WERI-Rb-1 (cell line): ENCODE measurements at places on chromosomes 11 and 22.
A peak's percentile ranks its signal among the peaks of the same experiment; 100 is the strongest.

- no peak for DNase-seq
Measured at GRCh38 chr22:30309951-30310741, 16.6 kb downstream of the TBC1D10A start.

GRCh38 chr11:111735262-111736116, 30.7 kb downstream of the PPP2R1B start:
- DNase-seq: no peak

GRCh38 chr22:48498526-48499331, 1328.9 kb downstream of the BRD1 start:
- no peak for DNase-seq

- no peak for DNase-seq
Measured at GRCh38 chr11:62547691-62548281, 1.2 kb upstream of the AHNAK start.

DNA sequence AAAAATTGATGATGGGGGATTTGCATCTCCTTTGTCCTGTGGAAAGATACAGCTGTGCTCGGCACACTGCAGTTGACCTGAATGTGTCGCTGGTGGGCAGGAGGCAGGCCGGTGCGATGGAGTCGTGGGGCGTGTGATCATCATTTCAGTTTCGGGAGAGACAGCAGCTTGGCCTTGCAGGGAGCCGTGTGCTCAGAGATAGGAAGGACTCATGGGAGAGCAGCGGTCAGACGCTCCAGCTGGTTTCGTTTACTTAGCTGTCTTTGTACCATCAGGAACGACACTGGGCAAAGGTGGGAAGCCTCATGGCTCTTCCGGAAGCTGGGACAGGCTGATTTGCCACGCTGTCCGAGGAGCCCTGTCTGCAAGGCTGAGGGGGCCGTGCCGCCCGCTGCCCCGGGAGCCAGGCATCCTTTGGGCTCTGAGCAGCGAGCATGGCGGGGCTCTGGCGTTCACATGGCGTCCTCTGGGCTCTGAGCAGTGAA, 32.7 kb downstream of the GRAMD4 start:
- no peak for DNase-seq

DNA sequence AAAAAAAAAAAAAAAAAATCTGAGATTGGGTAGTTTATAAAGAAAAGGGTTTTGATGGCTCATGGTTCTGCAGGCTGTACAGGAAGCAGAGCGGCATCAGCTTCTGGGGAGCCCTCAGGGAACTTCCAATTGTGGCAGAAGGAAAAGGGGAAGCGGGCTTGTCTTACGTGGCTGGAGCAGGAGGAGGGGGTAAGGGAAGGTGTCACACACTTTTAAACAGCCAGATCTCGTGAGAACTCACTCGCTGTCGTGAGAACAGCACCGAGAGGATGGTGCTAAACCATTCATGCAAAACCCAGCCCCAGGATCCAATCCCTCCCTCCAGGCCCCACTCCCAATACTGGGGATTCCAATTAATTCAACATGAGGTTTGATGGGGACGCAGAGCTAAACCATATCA, 806.2 kb downstream of the TBC1D22A start:
- DNase-seq: no peak

- DNase-seq: no peak
Measured at GRCh38 chr11:44837661-44838060, 110.9 kb downstream of the TSPAN18 start.

GRCh38 chr11:40921246-40921645, 538.2 kb downstream of the LRRC4C start:
- no peak for DNase-seq

DNA sequence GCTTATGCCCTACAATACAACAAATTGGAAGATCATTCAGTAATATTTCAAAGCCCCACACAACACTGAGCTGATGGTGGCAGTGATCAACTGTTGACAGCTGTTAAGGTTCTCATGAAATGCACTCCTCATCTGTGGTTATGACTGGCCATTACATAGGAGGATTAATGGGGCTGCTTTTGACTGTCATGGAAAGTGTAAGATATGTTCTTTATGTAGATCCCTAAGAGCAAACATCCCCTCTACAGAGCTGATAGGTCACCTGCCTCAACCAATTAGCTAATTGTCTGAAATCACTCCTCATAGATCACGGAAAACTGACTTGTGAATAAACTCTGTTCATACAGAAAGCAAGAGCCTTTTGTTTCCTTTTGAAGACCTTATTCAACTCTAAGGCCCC, 78.1 kb downstream of the GAB2 start:
- no peak for DNase-seq

- DNase-seq: no peak
Measured at GRCh38 chr11:85945296-85945695, 90.1 kb downstream of the CCDC83 start.

DNA sequence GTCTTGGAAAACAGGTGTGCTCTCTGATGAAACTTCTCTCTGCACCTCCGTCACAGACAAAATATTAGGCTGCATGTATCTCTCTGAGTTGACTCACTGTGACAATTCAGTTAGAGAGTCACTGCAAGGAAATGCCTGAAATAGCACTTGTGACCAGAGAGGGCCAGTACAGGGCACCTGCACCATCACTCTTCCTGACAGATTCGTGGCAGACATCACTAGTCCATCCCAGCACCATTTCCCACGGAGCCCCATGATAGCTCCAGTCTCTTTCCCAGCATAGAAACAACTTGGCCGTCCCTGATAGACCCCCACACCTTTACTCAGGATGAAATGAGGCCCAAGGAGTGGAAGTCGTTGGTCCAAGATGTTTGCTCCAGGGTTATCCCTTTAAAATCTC, 73.3 kb upstream of the ISX start:
- no peak for DNase-seq

DNA sequence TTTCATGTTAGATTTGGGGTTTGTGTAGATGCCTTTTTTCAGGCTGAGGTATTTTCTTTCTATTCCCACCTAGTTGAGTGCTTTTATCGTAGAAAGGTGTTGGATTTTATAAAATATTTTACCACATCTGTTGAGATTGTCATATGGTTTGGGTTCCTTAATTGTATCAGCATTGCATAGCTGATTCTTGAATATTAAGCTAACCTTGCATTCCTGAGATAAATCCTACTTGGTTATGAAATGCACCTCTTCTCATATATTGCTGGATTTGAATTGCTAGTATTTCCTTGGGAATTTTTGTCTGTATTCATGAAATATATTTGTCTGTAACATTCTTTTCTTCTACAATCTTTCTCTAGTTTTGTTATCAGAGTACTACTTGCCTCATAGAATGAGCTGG, 10.1 kb downstream of the XKR3 start:
- DNase-seq: no peak

- DNase-seq: no peak
Measured at GRCh38 chr11:59292611-59293010, 66.1 kb upstream of the OR5AN1 start.

DNA sequence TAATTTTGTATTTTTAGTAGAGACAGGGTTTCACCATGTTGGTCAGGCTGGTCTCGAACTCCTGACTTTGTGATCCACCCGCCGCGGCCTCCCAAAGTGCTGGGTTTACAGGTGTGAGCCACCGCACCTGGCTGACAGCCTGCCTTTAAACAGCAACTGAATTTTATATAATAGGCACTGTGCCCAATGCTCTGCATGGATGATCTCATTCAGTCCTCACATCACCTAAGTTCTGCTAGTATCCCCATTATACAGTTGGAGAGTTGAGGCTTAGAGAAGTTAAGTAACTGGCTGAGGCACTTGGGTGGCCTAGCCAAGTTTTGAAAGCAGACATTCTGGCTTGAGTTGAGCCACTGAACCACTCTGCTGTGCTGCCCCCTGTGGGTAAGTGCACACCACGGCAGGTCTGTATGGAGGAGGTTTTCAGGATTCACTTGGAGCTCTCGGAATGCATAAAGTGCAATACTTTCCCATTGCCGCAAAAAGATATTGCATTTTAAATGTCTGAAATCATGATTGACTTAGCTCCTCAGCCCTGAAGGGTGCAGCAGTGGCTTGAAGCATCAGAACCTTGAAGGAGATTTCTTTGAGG, 112.4 kb downstream of the LDLRAD3 start:
- DNase-seq: peak; percentile 65

- DNase-seq: no peak
Measured at GRCh38 chr11:23673366-23673765, 813.1 kb upstream of the CCDC179 start.

- DNase-seq: no peak
Measured at GRCh38 chr22:27138471-27138870, 481.1 kb downstream of the MIAT start.

DNA sequence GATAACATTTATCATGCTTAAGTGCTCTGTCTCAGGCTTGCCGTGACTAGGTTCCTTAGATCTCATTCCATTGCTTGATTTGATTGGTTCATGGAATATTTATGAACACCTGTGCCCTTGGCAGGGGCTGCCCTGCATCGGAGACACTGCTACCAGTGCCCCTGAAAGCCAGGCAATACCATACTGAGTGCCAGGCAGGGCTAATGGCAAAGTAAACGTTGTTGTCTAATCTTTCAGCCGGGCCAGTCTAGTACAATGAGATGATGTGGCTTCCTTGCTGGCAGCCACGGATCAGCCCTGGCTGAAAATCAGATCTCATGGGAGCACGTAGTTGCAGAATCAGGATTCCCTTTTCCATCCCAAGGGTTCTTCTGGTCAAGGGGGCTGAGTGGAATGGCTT, 5.0 kb upstream of the PGA3 start:
- no peak for DNase-seq

DNA sequence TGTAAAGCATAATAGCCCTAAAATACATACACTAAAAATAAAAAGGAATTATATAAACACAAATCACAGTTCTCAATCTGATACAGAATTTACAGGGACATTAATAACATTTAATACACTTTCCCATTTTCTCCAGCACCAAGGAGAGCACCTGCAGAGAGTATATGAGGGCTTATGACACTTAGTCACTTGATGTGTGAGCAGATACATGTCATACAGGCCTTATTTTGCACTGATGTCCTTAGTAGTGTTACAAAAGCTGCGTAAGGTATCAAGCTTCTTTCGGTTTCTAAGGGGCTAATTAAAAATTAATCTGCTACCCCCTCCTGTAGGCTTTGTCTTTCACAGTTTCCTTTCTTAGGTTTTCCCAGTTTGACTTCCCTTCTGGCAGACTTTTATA, 61.3 kb downstream of the TRIM44 start:
- DNase-seq: no peak

- no peak for DNase-seq
Measured at GRCh38 chr11:95605271-95605940, 184.2 kb downstream of the FAM76B start.

DNA sequence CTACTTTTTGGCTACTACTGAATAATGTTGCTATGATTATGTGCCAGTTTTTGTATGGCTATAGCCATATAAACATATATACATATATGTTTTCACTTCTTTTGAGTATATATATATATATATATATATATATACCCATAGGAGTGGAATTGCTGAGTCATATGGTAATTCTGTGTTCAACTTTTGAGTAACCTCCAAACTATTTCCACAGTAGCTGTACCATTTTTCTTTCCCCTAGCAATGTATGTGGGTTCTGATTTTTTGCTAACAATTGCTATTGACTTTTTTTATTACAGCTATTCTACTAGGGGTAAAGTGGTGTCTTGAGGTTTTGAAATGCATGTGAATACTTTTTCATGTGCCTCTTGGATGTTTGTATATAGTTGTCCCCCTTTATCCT, 30.4 kb downstream of the CBL start:
- DNase-seq: no peak

- DNase-seq: no peak
Measured at GRCh38 chr11:77121876-77122575, 6.0 kb upstream of the MYO7A start.

GRCh38 chr22:41888627-41889200, 26.2 kb downstream of the SHISA8 start:
- DNase-seq: no peak

GRCh38 chr11:47355283-47356128, 3.0 kb upstream of the MYBPC3 start:
- DNase-seq: peak; percentile 97

- DNase-seq: no peak
Measured at GRCh38 chr22:38292694-38293093, 19.9 kb upstream of the TMEM184B start.

DNA sequence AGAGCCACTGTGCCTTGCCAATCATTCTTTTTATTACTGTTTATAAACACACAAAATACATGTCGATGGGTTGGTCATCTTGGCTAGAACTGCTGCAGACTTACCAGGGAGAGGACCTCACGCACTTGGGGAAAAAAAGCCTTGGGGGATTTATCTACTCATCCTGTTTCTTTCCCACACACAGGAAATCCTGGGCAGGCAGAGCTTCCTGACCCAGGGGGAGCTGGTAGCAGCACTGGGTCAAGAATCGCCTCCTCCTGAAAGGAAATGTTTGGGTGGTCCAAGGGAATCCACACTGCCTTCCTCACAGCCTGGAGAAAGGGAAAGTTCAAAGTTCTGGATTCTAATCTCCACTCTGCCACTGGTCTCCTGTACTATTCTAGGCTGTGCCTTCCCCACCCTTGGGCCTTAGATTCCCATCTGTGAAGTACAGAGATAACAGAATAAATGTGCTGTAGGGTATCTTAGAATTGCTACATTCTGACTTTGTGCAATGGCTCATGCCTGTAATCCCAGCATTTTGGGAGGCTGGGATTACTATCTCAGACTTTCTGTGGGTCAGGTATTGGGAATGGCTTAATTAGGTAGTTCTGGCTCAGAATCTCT, 31.2 kb upstream of the SMTN start:
- DNase-seq: no peak

GRCh38 chr11:1237128-1237580, 14.3 kb downstream of the MUC5B start:
- no peak for DNase-seq

- no peak for DNase-seq
Measured at GRCh38 chr11:32817852-32818183, 11.9 kb upstream of the PRRG4 start.

DNA sequence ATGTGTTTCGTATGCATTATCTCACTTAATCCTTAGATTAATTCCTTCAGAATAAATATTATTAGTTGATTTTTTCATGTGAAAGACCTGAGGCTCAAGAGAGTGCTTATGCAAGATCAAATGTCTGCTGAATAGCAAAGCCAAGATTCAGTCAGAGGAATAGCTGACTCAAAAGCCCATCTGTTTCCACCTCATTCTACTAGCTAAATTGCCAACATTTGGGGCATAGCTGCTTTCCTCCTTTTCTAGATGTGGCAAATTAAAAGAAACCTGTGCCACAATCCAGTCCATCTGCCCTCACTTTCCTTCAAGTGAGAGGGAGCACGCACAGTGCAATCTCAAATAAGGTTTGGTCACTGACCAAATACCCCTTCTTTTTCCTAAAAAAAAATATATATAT, 121.1 kb downstream of the PAX6 start:
- no peak for DNase-seq

DNA sequence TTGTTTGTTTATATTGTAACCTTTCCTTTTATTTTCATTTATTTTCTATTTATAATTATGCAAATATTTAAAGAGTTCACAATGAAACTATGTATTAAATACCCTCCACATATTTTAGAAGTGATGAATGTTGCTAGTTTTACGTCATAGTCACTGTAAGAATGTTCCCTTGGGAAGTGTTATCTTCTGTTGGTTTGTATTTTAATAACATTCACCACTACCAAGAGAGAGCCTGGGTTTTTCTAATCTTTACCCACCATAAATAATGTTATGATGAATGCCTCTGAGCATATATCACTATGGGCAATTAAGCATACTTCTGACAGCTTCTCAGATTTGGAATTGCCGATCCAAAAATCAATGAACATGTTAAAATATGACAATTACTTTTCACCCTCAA, 80.7 kb downstream of the GGT1 start:
- no peak for DNase-seq
